ENCODE measurements at places on chromosomes 1 and 21.

DNA sequence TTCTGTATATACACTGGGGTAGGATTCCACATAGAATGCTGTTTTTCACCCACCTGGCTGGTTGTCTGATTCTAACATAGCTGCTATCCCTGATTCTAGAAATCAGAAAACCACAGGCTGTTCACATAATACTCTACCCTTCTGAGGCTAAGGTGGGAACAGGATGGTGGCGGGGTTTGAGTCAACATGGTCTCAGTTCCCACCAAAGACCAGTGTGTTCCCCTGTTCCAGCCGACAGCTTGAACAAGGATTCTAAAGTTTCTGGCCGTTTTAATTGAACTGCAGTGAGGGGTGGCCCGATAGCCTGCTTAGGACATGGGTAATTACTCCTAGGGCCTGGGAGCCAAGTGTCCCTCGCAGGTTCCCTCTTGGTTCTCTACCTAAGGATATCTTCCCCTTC is 38.4 kb downstream of the PEX14 start:
- DNase-seq = no peak

DNA sequence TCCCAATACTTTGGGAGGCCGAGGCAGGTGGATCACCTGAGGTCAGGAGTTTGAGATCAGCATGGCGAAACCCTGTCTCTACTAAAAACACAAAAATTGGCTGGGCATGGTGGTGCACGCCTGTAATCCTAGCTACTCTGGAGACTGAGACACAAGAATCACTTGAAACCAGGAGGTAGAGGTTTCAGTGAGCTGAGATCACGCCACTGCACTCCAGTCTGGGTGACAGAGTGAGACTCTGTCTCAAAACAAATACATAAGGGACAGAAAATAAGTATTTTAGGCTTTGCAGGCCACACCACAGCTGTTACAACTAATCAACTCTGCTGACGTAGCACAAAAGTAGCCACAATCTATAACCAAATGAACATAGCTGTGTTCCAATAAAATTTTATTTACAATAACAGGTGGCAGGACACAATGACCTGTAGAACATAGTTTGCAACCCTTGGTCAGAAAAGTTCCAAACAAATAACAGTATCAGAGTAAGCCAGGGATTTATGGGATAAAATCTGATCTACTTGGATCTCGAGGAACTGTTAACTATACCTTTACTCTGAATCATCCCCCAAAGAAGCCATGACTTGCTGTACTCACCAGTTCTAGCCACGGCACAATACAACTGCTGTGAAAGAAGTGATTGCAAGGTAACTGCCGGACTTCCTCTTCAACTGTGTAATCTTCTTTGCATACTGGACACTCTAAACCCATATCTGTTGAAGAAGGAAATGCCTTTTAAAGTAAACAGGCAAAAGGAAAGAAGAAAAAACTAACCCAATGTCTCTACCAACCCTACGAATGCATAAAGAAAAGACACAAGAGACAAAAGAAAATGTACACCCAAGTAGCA is 28.3 kb downstream of the CD160 start:
- DNase-seq = no peak

DNA sequence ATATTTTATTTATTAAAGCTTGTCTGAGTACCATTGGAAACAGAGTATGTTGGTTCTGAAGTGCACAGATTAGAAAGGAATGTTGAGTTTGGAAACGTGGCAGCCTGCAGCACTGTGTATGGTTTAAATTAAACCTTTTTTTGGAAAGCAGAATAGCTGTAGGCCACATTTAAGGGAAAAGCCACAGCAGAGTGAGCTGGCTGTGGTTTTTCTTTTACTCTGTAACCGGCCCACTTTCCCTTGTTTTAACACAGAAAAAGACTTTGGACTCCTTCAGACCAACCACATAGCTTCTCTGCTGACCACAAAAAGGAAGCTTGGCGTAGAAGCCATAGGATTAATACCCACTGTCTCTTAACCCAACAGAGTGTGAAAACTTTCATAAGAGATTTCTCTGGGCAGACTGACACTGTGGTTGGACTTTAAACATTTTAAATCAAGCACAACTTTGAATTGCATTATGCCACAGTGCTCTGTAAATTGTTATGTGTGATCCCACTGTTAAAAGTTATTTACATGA is 75.2 kb downstream of the NFIA start:
- DNase-seq = peak; percentile 95

- DNase-seq = no peak
Measured at GRCh38 chr21:35441868-35442582, 392.9 kb upstream of the RUNX1 start.

DNA sequence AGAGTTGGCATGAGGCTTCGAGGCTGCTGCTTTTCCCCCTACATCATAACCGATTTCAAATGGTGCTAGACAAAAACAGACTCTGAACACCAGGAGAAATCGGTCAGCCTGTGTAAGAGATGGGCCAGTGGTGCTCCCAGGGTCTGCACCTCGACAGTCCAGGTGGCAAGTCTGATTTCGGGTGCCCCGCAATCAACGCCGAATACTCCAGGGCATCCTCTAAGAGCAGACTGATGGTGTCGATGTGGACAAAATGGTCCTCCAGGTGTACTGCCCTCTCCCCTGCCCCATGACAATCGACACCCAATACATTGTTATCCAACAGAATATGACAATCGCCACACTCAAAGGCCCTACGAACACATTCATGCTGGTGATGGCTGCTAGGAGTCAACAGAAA is 50.0 kb downstream of the CD46 start:
- DNase-seq = no peak

GRCh38 chr1:244155661-244156060 is 104.6 kb downstream of the ZBTB18 start:
- DNase-seq = no peak

DNA sequence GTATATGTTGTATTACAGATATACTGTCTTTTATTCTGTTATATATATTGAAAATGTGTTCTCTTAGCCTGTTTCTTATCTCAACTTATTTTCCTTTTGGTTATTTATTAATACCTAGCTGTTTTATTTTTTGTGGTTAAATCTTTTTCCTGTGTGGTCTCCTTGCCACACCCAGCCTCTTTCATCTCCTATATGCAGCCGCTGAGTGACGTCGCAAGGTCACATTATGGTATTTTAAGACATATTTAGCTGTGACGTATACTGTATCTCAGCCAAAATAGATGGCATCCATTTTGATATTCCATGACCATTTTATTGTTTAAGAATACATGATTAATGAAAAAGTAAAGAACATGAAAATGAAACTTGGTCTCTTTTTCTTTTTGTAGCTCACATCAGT is 29.1 kb downstream of the CENPF start:
- DNase-seq = no peak

DNA sequence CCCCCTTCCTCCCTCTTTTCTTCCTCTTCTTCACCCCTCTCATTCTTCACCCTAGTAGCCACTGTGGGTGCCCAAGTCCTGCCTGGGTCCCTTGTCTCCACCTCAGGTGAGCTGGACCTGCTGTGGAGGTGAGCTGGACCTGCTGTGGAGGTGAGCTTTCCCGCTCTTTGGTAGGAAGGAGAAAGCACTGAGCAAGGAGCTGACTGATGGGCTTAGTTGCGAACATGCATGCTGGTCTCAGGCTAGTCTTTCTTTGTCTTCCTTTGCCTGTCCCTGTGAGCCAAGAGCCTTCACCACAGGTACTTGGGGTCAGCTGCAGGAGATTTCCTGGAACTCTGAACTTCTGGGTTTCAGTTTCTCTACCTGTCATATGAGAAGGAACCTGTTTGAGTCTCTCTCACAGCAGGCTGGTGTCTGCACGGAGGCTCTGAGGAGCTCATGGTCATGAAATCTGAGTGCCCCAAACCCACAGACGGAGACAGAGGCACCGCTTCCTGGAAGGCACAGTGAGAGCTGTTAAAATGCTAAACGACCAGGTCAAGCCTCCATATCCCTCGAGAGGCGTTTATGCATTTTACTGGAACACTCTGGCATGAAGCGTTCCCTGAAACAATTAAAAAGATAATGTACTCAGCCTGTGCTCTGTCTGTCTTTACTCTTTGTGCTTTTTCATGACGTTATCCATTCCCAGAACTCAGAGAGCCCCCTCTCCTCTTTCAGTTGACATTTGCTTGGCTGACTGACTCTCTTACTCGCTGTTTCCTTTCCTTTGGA is 69.5 kb downstream of the RHOU start:
- DNase-seq = no peak

- DNase-seq = no peak
Measured at GRCh38 chr1:97424209-97424608, 496.6 kb downstream of the DPYD start.

DNA sequence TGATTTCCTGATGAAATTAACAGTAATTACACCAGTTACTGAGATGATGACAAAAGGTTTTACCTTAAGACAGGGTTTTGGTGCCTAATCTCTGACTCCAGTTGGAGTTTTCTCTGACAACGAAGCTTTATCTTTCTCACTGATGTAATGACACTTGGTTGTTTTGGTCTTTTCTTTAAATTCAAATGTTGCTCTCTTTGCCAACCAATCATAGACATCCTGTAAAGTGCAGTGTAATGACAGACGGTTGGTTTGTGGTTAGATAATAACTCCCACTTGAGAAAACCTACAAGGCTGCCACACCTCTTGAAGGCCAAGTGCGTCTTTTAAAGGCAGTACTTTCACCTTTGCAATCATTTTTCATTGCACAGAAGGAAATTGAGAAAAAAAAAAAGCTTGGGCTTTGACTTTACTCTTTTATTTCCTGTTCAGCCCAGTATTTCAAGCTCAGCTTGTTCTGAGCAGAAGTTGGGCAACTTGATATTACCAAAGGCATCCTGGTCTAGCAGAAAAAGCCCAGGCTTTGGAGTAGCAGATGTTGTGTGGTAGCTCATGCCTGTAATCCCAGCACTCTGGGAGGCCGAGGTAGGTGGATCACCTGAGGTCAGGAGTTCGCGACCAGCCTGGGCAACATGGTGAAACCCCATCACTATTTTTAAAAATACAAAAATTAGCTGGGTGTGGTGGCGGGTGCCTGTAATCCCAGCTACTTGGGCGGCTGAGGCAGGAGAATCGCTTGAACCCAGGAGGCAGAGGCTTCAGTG is 14.9 kb downstream of the PDIK1L start:
- DNase-seq = peak; percentile 86

DNA sequence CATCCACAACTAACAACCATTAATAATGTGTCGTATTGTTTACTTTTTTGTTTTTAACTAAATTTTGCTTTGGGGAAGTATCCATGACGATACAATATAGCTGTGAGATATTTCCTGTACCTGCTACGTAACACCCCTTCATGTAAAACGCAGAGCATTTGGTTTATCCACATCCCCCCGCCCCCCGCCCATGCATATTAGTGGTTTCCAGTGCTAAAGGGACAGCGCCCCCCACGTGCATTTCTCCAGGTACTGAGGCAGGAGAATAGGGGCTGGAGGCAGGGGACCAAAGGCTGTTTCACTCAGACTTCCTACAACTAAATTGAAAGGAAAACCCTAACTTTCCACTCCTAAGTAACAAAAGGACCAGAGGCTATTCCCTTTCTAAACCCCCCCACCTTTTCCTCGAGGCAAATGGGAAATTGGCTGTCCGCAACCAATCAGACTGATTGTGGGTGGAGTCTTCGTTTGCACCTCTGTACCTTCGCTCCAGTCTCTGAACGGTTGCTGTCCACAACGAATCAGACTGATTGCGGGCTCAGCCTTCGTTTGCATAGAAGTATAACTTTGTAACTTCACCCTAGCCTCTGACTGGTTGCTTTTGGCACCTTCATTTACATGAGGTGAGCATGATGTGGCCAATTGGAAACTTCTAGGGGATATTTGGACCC is 12.2 kb upstream of the RIPK4 start:
- DNase-seq = no peak

GRCh38 chr21:41768437-41769042 is 1.7 kb upstream of the RIPK4 start:
- DNase-seq = no peak

- DNase-seq = no peak
Measured at GRCh38 chr1:101308935-101309333, 72.1 kb downstream of the S1PR1 start.

DNA sequence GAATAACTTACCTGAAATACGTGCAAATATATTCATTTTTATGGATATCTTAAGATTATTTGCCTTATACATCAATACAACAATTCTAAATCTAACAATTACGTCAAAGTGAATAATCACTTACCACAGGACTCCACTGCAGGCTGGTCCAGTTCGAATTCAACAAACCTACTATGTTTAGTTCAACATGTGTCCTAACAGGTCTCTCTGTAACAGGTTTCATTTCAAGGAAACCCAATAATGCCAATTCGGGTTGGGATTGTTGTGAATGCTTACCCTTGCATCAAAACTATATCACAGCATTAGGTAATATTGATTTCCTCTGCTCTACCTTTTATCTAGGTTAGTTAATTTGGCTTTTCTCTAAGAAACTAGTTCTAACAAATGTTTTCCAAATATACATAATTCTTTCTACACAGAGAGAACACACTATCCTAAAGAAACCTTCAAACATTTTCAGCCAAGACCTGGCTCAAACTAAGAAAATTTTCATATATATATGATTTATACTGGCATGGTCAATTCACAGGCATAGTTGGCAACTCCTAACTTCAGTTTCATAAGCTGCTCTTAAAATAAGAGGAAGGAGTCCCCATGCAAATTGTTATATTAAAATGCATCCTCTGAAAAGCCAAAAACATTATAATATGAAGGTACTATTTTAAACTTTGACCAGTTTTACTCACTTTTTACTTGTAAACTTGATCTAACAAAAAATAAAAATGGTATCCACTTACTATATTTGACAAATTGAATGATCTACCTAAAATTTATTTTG is 4.5 kb downstream of the IVNS1ABP start:
- peak; percentile 8 for DNase-seq

- no peak for DNase-seq
Measured at GRCh38 chr1:197200272-197200899, 53.9 kb upstream of the ASPM start.

- DNase-seq = no peak
Measured at GRCh38 chr1:244050835-244051444, at the start of gene ZBTB18. Gene ZBTB18 (plus strand): TSS chr1:244051283. CDS start chr1:244051432, 149 bp downstream.

- DNase-seq = peak; percentile 81
Measured at GRCh38 chr1:162612606-162613400, 19.5 kb upstream of the DDR2 start.

GRCh38 chr1:26582836-26583460 is 53.4 kb downstream of the RPS6KA1 start:
- DNase-seq = peak; percentile 87

DNA sequence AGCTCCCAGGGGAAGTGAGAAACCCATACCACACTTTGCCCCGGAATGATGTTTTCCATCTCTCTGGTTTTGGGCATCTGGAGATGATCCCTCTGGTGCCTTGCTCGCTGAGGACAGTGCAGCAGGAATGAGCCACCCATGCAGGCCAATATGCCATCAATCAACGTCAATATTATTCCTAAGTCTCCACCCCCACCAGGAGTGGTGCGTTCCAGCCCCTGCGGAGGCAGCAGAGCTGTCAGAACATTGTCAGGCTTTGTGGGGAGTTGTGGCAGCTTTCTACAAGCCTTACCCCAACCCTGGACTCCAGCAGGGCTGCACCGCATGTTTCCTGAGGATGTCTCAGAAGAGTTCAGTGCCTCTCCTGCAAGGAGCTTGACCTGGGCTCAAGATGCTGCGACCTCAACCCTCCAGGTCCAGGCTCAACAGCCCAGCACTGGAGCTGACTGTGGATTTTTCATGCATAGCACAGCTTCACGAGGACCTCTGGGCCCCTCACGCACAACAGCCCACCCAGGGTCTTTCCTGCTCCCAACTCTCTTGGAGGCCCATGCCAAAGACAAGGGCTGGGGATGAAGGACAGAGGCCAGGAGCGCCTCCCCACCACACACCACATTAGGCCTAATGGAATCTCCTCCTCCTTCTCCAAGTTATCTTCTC is 67.5 kb downstream of the PSMG1 start:
- no peak for DNase-seq

- no peak for DNase-seq
Measured at GRCh38 chr1:164969253-164969652, 387.3 kb downstream of the LMX1A start.

Measured in MV-4-11 (cell line).